ENCODE measurements at places on chromosomes 4 and X.

- no peak for DNase-seq
Measured at GRCh38 chrX:1507511-1508463, 29.2 kb downstream of the P2RY8 start.

- peak; percentile 53 for DNase-seq
Measured at GRCh38 chr4:52824603-52825459, 37.3 kb upstream of the RASL11B start.

DNA sequence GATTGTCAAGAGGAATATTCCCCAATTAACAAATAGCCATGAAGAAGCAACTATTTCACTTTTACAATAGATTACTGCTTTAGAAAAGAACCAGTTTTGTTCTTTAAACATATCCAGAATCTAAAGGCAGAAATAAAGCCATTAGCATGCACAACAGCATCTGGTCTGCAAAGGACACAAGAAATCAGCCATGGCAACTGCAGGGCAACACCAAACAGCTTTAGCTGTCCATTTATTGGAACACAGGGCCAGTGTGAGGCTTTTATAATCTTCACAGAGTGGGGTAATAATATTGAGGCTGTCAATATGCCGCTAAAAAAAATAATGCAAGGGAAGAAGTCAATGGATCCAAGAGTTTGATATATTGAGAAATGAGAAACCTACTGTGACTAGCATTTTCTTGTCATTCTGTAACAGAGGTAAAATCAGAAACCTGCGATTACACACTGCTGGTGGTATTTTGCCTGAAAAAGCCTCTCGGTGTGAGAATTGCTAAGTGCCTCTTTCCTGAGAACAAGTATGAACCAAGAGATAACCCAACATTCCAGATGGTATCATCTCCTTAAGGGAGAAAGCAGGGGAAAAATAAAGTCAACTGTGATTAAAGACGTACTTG, 2.7 kb upstream of the BANK1 start:
- no peak for DNase-seq

GRCh38 chr4:128574706-128575105, 234.8 kb upstream of the JADE1 start:
- DNase-seq, result no peak

DNA sequence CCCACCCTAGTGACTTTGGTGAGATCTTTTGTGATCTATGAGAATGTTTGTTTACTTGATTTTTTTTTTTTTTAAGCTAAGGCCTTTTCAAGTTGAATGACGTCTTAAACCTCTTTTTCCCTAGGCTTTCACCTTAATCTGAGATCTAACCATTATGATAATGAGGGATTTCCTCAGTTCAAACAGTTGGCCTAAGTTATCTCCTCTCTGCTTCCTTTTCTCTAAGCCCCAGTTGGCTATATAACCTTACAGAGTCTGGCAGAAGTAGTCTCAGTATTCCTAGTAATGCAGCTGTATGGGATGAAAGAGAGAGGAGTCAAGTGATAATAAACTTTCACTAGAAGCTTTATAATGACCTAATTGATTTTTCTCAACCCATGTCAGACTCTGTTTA, 99.0 kb downstream of the STIM2 start:
- no peak for DNase-seq

- peak; percentile 65 for DNase-seq
Measured at GRCh38 chrX:40098264-40099054, 701 bp upstream of the BCOR start.

DNA sequence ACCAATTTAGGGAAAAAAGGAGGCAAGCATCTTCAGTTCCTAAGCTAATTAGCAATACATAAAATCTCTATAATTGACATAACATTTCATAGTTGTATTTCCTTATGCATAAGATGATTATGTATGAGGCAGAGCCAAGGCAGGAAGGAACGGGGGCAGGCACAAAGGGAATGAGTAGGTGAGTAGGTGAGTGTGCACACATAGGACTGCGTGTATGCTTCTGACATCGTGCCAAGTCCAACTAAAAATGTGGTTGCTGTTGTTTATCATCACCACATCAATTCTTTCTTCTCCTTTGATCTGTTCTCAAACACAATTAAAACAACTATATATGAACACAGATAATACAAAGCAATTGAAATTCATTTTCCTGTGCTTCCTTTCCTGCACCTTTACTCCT, 131.2 kb downstream of the UNC5C start:
- no peak for DNase-seq

DNA sequence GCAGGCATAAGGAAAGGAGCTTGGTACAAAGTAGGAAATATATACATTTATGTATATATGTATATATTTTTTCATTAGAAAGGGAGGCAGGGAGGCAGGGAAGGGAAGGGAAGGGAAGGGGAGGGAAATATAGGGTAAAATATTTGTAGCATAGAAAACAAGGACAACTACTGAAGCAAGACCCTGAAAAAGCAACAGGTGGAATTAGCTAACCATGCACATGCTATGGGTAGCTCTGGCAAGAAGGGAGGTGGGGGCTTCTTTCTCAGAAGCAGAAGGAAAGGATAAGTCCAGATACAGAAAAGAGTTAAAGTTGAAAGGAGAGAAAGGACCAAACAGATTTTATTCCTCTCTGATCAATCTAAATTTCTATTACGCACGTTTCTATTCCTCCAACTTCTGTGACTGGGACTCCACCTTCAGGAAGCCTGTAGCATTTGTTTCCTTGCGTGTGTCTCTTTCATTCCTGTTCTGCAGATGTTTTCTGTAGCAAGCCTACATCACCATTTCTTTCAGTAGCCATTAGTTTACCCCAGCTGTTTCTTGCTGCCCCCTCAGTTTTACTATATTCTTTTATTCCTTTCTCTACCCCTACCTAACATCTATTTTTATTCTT, 82.9 kb downstream of the OR13H1 start:
- no peak for DNase-seq

DNA sequence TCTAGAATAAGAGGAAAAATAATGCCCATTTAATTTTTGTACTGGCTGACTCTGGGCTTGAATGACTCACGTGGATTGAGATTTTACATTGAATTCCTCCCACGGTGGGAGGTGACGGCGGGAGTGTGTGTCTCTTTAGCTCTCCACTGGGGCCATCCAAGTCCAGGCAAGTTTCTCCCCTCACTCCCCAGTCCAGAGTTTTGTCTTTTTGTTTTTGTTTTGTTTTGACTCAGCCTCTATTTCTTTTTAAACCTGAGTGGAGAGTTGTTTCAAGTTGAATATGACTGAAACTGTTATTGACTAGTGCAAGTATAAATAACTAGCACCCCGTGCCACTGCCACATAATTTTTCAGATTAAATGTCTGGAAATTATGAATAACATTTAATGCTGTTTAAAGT, 13.6 kb downstream of the CHST7 start:
- no peak for DNase-seq

- peak; percentile 64 for DNase-seq
Measured at GRCh38 chr4:182065255-182065654, 177.9 kb upstream of the TENM3 start.

GRCh38 chr4:1011666-1012033, 224 bp downstream of the FGFRL1 start:
- no peak for DNase-seq

GRCh38 chr4:153497988-153498967, 32.1 kb downstream of the TMEM131L start:
- DNase-seq, result no peak

DNA sequence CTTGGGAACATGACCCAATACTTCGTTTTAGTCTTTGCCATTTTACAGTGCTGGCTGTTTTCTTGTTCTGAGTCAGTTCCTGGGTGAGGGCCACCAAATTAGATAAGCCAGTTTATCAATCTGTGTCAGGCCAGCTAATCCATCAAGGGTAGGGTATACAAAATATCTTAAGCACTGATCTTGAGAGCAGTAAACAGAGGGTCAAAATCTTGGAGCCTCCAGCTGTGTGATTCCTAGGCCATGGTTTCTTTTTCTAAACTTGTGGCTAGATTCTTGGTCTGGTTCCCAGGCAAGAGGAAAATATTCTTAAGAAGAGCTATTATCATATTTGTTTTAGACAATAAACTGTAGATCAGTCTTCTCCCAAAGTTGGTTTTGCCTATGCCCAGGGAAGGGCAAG, 1396.6 kb upstream of the PABPC4L start:
- no peak for DNase-seq

DNA sequence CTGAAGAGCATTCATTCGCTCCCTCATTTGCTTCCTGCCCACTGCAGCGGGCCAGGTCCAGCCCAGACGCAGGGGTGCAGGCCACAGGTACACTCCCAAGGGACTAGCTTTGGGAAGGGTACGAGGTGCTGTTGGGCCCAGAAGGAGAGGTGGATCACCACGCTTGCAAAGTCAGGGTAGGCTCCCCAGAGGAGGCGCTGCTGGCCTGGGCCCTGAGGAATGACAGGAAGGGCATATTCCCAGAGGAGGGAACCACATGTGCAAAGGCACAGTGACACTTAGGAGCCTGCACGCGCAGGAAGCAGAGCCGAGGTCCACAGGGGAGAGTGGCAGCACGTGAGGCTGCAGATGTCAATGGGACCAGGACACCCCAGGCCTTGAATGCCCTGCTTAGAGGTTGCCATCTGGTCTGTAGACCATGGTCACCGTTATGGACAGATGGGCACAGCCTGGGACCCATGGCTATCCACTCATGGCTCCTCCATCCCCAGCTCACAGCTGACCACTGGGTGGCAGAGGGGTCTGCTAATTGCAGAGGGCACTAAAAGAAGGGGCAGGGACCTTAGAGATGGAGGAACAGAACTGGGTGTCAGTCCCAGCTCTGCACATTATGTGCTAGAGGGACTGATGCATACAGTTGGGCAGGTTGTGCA, 7.9 kb downstream of the HTRA3 start:
- no peak for DNase-seq

GRCh38 chr4:184380707-184381106, 93.6 kb downstream of the IRF2 start:
- no peak for DNase-seq

DNA sequence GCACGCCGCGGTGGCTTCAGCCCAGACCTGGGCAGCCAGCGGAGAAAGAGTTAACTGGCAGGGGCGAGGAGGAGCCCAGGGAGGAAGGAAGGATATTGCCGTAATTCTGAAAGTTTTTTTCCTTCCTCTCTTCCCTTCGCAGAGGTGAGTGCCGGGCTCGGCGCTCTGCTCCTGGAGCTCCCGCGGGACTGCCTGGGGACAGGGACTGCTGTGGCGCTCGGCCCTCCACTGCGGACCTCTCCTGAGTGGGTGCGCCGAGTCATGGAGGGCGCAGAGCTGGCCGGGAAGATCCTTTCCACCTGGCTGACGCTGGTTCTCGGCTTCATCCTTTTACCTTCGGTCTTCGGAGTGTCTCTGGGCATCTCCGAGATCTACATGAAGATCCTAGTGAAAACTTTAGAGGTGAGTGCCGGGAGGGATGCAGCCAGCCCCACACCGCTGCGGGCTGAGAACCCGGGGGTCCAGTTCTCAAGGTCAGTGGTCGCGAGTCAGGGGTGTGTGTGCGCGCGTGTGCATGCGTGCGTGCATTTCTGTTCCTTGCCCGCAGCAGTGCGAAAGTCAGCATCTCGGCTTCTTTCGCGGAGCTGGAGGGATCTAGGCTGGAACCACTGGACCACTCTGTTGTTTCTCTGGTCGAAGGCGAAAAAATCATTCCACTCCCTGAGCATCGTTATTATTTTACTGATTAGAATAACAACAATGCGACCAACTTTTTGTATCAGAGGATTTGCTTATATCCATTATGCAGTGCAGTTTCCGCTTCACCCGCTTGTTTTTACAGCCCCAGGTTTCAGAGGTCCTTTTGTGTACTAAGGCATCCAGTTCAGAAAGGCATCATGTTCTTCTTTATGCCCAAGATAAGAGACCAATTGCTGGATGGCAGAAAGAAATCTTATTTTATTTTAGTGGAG, 709 bp downstream of the GPAT3 start:
- no peak for DNase-seq

DNA sequence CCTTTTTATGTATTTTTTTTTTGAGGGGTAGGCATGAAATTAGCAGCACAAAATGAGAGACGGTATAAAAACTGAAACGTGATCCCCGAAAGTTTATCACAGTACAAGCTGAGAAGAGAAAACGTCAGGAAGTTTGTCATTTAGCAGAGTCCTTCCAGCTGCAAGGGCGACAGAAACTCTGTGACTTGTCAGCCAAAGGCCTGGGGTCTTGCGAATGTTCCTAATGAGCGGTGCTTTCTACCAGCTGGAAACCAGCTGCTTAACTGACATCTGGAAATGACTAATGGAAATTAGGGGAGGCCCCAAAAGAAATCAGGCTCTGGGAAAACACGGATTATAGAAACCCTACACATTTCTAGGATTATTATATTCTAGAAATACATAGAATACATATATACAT, 66.5 kb downstream of the CHRNA9 start:
- peak; percentile 4 for DNase-seq

- DNase-seq, result no peak
Measured at GRCh38 chrX:112822892-112823291, 17.7 kb downstream of the AMOT start.

- DNase-seq, result peak; percentile 80
Measured at GRCh38 chrX:40169193-40170101, 71.7 kb upstream of the BCOR start.

DNA sequence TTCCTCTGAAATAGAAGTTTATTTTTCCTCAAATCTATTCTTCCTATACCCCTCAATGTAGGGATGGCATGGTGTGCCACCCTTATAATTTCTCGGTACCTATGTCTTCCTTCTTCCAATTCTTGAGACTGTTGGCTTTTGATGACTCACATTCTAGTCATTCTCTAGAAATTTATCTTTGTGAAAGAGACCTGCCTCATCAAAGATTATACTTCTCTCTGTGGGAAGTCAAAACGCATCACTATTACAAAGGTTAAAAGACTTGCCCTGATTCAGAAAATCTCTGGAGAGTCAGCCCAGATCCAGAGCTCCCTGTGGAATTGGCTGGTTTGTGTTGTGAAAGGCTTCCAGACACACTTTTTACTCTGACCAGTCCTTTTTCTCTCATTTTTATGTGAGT, 65.9 kb upstream of the FSTL5 start:
- no peak for DNase-seq

DNA sequence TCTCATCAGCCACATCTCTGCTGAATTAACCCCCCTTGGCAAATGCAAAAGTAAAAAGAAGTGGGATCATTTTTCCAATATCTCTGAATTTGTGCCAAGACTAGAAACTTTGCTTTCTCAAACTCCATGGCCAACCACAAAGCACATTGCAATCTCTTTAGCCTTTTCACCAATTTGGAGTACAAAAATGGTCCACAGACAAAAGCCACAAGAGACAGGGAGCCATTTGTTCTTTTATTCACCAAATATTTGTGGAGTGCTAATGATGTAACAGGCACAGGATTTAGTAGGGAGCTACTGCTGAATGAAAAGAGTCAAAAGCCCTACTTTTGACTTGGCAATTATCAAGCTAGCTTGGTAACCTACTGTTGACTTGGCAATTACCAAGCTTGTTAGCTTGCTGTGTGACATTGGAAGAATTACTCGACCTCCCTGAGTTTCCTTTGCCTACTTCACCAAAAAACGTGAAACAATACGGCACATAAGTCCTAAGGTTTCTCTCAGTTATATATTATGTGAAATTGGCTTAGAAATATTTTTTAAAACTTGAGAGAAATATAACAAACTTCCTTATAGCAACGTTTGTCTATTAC, 97.1 kb upstream of the KLF3 start:
- no peak for DNase-seq

DNA sequence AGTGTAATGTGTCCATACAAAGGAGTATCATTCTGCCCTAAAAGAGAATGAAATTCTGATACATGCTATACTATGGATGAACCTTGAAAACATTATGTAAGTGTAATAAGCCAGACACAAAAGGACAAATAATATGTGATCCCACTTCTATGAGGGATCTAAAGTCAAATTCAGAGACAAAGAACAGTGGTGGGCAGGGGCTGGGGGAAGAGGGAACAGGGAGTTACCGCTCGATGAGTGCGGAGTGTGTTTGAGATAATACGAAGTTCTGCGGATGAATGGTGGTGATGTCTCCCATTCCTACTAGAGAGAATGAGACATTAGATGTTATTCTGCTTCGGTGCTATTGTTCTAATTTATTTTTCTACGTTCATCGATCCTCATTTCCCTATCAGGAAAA, 46.1 kb upstream of the TLR2 start:
- no peak for DNase-seq
